ENCODE measurements at places on chromosomes 4 and X.

- no peak for DNase-seq
Observed at GRCh38 chr4:83370640-83370906, 35.9 kb upstream of the HPSE start.

DNA sequence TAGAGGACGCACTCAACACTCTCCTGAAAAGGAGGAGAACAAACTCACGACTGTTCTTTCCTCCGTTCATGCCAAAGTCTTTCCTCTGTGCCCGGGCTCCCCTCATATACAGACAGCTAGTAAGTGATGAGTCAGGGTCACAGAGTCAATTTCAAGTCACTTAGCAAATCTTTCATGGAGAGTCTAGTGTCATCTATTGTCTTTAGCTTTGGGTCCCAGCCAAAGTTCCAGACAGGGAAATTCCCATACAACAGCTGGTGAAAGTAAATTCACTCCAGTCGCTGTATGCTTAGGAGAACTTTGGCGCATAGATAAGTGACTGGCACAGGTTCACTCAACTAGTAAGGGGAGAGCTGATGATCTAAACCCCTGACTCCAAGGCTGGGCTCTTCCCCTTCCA lies 226.5 kb downstream of the MID1 start:
- DNase-seq = no peak

DNA sequence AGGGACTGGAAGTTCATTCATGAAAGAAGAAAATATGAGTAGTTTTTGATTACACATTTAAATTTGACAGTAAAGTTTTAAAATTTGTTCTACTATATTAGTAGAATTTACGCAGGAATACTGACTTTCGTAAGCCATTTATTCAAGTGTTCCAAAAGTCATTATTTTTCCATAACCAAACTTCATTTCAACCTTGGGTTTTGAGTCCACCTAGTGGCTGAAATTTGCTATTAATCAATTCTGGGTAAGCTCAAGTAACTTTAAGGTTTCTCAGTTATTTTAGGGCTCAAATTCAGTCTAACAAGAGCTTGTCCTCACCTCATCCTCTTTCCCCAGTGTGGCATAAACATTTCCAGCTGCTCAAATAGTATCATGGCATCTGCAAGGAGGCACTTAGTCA lies 175.4 kb downstream of the SH3BGRL start:
- no peak for DNase-seq

DNA sequence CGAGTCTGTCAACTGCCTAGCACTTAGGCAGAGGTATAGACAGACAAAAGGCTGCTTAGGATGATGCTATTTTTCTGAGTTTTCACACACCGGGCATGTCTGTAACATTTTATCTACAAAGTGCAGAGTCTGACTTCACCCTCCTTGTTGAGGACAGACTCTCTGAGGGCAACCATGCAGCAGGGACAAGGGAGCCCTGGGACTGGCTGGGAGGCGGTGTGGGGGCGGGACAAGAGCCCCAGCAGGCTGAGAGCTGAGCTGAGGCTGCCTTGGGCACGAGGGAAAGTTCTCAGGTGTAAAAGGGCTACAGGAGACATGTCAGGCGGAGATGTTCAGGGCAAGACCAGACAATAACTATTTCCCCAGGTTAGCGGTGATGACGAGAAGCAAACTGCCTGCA lies 81.6 kb downstream of the GATB start:
- DNase-seq = no peak

DNA sequence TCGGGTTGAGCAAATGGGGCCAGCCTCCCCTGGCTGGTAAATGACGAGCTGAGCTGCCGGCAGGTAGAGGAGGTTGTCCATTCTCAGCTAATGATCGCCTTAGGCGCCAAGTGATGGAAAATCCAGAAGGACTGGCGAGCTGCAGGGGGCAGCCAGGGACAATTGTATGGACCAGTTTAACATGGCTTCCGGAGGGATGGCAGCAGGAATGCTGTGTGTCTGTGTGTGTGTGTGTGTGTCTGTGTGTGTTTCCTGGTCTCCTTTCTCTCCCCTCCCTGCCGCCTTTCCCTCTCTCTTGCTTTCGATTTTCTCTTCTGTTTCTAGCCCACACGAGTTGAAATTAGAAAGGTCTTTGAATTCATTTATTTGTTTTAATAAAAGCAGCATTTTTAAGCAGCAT lies 45.2 kb upstream of the BCOR start:
- DNase-seq = no peak

DNA sequence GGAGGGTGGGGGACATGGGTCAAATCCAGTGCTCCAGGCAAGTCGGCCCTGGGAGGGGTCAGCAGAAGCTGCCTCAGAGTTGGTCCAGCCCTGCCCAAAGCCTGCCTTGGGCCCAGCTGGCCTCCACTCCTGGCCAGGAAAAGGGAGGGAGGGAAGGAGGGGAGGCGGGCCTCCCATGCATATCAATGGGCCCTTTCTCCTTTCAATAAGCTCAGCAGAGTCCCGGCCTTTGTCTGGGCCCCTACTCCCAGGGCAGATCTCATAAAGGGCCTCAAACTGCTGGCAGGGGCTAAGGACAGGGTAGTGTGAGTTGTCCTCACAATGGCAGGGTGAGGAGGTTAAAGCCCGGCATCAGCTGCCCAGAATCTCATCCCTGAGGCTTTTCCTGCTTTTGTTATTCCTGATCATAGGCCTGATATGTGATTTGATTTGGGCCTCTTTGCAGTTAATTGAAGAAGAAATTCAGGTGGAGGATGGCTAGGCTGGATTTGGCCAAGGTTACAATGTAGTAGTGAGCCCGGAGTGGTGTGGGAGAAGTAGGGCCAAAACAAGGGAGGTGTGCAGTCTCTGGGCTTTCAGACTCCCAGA lies 121.1 kb upstream of the ATP6AP2 start:
- DNase-seq = no peak

DNA sequence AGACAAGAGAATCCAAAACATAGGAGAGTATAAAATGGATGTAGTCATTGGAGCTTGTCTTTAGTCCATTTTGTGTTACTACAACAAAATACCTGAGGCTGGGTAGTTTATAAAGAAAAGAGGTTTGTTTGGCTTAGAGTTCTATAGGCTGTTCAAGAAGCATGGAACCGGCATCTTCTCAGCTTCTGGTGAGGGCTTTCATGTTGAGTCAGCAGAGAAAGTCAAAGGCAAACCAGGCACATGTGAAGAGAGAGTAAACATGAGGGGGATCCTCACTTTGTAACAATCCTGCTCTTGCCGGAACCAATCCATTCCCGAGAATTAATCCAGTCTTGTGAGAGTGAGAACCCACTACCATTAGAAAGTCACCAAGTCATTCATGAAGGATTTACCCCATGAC lies 8.1 kb upstream of the HCCS start:
- no peak for DNase-seq

- DNase-seq = no peak
Observed at GRCh38 chrX:26914232-26914631, 548.9 kb downstream of the PPP4R3C start.

GRCh38 chr4:1237981-1238675 lies 10.8 kb downstream of the CTBP1 start:
- DNase-seq = no peak

- no peak for DNase-seq
Observed at GRCh38 chrX:1147611-1148515, 64.6 kb downstream of the CRLF2 start.

DNA sequence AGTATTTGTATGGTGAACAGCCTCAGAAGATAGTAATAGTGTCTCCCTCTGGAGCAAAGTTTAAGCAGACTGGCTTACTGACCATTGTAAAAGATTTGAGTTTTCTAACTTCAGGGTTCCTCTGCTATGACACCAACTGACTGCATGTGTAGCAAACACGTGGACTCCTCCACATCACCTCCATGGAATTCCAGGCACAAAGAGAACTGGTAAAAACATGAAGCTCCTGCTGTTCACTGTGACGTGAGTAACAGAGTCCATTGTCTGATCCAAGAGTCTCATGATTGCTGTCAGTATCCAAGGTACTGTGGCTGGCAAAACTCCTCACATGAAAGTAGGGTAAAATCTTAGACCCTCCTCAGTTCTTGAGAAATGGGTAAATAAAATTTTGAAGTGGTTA lies 107.6 kb upstream of the FAM9B start:
- DNase-seq = no peak

DNA sequence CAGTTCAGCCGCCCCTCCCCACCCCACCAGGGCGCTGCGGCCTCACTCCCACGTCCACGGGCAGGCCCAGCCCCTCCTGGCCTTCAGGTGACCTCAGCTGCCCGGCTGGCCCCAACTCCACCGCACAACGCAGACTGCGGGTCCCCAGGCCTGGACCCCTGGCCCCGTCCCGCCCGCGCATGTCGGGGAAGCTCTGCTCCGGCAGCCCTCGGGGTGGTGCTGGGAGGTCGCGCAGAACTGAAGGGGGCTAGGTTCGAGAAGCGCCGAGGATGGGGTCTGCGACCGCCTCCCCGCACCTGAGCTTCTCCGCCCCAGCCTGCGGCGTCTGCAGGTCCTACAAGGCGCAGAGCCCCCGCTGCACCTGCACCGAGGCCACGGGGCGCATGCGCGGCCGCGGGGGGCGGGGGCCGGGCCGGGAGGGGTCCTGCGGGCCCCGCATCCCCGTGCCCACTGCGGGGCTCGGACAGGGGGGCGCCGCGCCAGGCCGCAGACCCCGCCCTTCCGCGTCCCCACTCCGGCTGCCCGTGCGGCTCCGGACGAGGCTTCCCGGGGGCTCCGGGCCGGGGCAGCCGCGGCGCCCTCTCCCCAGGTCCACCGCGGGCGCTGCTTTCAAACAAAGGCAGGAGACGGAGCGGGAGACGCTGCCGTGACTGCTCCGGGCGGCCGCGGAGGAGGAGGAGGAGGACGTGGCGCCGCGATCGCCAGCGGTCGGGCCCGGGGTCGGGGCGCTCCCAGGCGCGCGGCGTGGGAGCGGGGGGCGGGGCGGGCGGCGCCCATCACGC lies 672 bp upstream of the NAT8L start:
- DNase-seq = no peak

GRCh38 chrX:32533848-32534247 lies 677.5 kb downstream of the DMD start:
- no peak for DNase-seq

- no peak for DNase-seq
Observed at GRCh38 chr4:112916868-112917267, 132.6 kb upstream of the ANK2 start.

GRCh38 chr4:7382634-7383014 lies 52.1 kb downstream of the PSAPL1 start:
- no peak for DNase-seq

DNA sequence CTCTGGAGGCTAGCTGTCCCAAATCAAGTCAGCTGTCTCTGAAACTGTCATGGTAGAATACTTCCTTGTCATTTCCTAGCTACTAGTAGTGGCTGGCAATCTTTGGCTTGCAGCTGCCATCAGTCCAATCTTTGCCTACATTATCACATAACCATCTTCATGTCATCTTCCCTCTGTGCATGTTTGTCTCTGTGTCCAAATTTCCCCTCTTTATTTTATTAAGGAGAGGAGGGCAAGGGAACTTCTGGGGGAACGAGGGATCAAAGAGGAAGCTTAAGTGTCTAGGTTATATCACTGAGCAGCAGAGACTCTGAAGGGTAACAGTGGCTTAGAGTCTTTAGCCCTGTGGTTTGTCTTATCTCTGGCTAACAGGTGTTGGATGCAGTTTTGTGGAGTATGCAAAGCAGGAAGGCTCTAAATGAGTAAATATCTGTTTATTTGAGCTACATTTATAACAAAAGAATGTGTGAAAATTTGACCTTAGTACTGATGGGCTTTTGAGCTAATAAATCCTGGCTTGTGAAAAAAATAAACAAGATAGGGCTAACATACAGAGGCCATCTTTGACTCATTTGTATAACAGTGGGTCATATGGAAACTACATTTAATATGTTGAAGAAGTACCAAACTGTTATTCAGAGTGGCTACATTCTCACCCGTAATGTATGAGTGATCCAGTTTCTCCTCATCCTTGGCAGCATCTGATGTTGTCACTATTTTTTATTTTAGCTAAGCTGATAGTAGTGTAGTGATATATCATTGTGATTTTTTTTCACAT lies 49.4 kb upstream of the ENOX2 start:
- DNase-seq = no peak

- DNase-seq = no peak
Observed at GRCh38 chrX:103847174-103847870, 15.3 kb upstream of the RAB9B start.

DNA sequence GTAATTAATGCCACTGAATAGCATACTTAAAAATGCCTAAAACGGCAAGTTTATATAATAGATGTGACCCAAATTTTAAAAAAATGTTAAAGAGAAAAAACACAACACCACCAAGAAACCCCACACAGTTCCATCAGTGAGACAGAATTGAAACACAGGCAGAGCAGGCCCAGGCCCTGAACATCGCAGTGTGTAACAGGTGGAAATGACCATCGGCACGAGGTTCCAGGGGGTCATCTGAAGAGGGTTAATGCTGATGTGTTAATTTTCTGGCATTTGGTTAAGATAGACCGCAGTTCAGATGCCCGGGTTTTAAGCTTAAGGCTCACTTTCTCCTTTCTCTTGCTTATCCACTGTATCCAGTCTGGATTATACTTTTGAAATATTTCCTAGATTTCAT lies 66.8 kb downstream of the ANAPC4 start:
- no peak for DNase-seq

DNA sequence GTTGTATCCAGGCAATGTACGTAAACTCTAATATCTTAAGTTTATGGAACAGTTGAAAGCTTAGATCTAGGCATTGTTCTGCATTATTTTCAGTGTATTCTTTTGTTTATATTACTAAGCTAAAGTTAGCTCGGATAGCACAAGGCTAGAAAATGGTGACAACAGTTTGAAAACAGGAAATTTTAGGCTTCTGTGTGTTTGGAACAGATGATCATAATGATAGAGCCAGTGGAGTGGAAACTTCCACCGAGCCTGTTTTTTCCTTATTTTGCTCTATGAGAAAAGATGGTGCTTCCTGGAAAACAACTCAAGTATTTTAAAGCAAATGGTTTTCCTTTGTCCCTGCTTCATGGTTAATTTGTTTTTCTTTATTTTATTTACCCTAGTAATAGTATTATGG lies 70.8 kb downstream of the GAB1 start:
- no peak for DNase-seq

GRCh38 chr4:78722320-78722719 lies 53.8 kb upstream of the BMP2K start:
- DNase-seq = no peak

DNA sequence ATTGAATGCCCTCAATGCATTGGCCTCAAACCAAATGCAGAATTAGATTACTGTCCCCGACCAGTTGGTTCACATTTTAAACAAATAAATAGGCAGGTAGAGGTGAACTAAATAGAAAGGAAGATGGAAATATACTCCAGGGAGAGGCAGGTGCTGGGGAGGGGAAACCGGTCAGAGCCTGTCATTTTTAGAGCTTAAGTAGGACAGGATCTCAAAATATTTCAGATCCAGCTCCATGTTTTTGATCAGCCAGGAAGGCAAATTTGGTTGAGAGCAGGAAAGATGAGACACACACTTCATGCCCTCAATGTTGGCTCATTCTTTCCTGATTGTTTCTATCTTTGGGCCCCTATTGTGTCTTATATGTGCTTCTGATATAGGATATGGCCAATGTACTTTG lies 206.7 kb downstream of the SHROOM3 start:
- no peak for DNase-seq

DNA sequence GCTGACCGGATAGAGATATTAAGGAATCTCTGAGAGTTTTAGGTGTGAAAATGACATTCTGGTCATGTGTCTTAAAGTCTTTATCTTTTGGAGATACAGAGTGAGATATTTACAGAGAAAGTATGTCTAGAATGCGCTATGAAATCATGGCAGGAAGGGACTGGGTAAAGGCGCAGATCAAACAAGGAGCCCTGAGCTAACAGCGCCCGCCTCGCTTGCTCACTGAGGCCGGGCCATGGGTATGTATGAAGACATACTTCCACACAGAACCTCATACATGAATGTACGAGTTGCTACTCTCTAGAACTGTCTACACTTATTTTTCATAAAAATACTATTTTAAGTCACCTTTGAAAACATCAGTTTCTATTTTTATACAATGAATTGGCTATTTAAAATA lies 20.0 kb downstream of the FAM53A start:
- no peak for DNase-seq

Measured in T-helper 9 cell (primary cell).